ENCODE measurements at places on chromosomes 5 and 9.

GRCh38 chr9:104144336-104144735, 50.2 kb downstream of the SMC2 start:
- no peak for DNase-seq

DNA sequence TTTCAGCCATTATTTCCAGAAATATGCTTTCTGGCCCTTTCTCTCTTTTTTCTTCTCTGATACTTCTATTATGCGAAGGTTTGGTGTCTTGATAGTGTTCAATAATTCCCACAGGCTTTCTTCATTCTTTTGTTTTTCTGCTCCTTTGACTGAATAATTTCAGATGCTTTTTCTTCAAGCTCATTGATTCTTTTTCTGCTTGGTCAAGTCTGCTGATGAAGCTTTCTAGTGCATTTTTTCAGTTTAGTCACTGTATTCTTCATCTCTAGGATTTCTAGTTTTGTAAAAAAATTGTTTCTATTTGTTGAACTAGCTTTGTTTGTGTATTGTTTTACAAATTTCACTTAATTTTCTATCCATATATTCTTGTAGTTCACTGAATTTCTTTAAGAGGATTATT, 304.0 kb upstream of the TARS1 start:
- DNase-seq: no peak

DNA sequence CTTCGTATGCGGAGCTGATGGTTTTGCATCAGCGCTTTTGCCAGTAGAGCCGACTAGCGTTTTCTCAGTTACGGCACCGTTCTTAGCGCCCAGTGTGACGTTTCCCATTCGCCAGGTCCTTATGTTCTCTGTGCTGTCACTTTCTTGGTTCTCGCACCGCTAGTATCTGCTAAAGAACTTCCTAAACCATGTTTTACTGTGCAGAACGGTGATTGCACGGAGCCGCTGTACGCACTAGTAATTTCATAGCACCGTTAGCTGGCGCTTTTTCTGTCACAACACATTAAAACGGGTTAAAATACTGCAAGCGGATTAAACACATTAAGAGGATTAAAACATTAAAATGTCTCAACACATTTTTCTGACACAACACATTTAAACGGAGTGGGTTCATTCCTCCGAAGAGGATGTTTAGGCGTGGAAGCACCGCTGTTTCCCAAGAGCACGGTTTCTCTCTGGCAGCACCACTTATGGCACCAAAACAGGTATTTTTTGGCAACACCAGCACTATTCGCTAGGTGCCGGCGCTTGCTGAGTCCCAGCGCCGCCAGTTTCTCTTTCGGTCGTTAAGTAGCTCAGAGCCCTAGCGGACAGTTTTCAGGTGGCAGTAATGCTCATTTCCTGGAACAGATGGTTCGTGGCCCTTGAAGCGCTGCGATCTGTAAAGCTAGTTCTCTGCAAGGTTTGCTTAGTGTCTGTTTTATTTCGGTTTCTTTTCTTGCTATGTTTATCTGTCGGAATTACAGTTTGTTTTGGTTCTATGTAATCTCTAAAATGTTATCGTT, 20.3 kb downstream of the ANXA2R start:
- DNase-seq: peak; percentile 87

DNA sequence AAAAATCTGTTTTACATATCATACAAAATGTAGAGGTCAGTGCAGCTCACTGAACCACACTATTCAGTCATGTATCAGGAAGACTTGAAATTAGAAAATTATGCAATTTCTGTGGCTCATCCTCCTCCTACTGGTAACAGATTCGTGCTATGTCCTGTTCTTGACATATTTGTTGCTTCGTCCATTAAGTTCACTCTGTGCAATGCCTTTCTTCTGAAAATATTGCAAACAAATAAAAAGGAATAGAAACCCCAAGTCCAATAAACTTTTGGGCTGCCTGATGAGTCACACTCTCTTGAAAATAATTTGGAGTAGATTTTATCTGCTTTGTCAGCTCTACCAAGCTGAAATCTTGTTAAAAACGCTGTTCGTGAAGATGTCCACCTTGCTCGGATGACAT, 391.2 kb downstream of the RAB3C start:
- no peak for DNase-seq

GRCh38 chr5:55222092-55222984, 4.8 kb downstream of the MCIDAS start:
- DNase-seq: no peak

- no peak for DNase-seq
Measured at GRCh38 chr5:141934099-141934844, 10.6 kb downstream of the DELE1 start.
